NCI-H187 treated with DMSO at 0.1 percent for 48 hours (cell line): ENCODE measurements at places on chromosomes 3 and 15.
A peak's percentile ranks its signal among the peaks of the same experiment; 100 is the strongest.

DNA sequence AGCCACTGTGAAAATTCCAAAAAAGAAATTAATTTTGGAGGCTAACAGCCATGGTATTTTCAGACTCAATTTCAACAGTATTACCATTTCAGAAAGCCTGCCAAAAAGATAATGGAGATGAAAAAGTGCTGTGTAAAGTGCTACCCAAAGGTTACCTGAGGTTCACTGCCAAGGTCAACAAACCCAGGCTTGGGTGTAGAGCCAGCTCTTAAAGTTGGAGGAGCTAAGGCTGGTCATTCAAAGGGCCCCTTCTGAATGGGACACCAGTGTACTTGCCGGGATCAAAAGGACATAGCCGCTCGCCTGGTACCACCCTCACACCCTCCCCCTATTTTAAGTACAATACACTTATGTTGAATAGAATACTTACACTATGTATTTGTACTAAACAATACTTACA is 64.5 kb downstream of the ETV5 start:
- no peak for DNase-seq

GRCh38 chr3:172449466-172450149 is 1.4 kb upstream of the GHSR start:
- DNase-seq: no peak

DNA sequence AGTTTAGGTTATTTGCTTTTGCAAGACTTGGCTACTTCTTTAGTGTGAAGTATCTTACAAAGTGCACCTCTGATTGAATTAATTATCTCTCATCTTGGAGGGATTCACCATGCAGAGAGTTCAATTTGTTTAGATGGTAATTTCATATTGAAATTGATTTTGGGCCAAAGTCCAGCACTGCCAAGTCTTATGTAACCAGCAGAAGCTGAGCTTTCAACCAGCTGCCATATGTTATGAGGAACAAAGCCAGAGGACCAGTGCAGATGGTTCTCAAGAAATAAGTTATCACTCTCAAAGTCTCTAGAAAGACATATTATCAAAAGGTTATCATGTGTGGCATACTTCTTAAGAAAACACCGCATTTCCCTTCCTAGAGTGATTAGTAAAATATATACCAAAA is 29.0 kb downstream of the ABHD6 start:
- no peak for DNase-seq

DNA sequence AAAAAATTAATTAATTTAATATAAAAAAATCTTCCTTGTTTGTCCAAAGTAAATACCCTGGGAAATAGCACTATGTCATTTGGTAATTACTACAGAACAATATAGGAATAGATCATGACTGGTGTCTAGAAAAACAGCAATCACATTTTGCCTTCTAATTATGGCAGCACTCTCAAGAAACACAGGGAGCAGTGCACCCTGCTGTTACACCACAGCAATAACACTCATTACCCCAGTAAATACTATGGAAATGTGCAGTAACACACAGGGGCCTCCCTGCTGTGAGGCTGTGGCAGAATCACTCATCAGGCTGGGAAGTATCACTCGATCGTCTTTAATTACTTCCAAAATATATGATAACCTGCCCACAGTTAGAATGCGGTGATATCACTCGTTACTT is 646.0 kb downstream of the TUSC7 start:
- DNase-seq: peak; percentile 35

GRCh38 chr3:117589454-117589853 is 879.9 kb downstream of the TUSC7 start:
- DNase-seq: peak; percentile 85

DNA sequence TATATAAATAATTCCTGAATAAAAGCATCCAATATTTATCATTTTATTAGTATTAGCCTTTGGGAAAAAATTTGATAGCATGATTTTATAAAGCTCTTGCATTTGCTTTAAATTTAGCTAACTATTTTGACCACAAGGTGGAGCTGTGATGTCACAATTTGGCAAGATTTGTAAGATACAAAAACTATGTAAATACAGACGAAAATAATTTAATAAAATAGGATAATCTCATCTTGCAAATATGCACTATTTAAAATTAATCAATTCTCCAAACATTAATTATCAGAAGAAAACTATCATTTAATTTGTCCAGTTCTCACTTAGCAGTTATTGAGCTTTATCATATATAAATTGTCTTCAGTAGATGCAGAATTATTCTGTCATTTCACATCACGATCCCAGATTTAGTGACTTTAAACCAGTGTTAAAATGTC is 95.4 kb downstream of the PLOD2 start:
- no peak for DNase-seq

GRCh38 chr15:100215031-100215842 is 126.5 kb downstream of the ADAMTS17 start:
- no peak for DNase-seq

DNA sequence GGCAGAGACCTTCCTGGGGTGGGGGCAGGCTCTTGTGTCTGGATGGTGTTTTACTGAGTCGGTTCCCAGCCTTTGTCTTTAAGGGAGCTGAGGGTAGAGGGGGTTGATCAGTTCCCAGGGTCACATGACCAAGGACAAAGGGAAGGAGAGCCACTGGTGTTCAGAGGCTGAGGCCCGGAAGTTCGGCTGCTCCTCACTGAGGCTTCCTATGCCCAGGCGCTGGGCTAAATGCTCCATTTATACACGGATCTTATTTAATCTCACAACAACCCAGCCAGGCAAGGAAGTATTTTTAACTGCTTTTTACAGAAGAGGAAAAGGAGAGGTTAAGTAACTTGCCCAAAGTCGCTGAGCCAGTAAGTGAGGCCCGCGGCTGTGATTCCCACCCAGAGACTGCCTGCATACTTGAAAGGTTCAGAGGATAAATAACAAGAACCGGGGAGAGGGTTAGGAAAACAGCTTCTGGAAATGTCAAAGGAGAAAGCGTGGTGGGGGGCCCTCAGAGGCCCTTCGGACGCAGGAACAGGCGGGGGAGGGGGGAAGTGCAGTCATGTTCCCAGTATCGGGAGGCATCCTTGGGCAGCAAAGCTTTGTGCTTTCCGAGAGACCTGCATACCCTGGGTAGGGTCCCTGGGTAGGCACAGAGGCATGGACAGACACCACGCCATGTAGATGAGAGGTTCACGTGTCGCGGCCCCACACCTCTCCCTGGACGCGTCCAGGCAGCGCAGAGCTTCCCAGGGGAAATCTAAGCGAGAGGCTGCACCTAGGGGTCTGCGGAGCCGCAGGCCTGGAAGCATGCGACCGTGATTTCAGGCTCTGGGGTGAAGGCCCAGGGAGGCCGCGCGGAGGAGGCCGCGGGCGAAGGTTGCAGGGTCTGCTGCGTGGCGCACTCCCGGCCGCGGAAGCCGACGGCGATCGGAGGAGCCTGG is 21.3 kb downstream of the EPHB3 start:
- DNase-seq: no peak
